Kidney glomerular epithelial cell (primary cell): ENCODE measurements at places on chromosomes 7 and 10.

DNA sequence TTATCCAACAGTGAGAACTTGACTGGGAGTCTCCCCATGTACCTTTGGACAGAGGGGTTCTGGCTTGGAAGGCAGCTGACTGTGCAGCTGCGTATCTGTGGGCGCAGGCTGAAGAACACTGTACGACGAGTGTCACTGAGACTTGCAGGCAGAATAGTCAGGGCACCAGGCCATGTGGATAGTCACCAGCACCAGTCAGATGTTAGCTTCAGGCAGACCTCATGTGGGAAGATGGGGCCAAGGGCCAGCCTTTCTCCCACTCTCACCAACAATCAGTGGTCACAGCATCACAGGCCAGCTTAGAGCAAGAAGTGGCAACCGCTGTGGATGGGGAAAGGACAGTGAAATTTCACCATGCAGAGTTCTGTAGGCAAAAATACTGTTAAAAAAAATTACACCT, 43.4 kb upstream of the GJD4 start:
- DNase-seq: no peak

DNA sequence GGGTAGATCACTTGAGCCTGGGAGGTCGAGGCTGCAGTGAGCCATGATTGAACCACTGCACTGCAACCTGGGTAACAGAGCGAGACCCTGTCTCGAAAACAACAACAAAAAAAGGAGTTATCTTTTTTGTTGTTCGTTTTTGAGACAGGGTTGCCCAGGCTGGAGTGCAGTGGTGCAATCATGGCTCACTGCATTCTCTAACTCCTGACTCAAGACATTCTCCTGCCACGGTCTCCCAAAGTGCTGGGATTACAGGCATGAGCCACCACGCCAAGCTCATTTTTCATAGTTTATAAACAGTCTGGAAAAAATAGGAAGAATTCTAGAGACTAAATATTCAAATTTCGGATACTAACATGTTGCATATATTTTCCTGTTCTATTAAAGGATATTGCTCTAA, 29.4 kb downstream of the SFXN4 start:
- DNase-seq: no peak

DNA sequence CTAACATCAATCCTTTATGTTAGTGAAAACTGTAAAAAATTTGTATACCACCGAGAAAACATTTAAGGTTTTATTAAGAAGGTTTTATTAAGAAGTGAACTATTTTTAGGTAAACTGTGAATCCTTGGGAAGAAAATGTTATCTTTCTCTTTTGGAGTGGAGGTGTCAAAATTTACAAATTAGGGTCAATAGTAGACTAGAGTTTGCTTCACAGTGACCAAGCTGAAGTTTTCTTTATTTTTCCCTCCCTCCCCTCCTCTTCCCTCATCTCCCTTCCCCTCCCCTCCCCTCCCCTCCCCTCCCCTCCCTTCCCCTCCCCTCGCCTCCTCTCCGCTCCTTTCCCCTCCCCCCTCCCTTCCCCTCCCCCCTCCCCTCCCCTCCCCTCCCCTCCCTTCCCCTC, 168.8 kb downstream of the CNTNAP2 start:
- no peak for DNase-seq

- DNase-seq: no peak
Observed at GRCh38 chr7:148588168-148588567, 2.4 kb upstream of the C7orf33 start.

DNA sequence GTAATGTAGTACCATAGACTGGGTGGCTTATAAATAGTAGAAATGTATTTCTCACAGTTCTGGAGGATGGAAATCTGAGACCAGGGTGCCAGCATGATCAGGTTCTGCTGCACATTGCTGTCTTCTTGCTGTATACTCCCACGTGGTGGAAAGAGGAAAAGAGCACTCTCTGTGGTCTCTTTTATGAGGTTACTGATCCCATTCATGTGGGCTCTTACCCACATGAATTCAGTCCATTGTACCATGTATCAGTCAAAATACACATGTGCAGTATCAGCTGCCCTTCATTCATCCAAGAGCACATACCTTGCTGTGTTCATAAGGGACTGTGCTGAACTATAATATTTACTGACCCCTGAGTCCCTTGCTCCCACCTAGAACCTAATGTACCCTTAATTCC, 17.1 kb downstream of the PNLIPRP2 start:
- DNase-seq: no peak

DNA sequence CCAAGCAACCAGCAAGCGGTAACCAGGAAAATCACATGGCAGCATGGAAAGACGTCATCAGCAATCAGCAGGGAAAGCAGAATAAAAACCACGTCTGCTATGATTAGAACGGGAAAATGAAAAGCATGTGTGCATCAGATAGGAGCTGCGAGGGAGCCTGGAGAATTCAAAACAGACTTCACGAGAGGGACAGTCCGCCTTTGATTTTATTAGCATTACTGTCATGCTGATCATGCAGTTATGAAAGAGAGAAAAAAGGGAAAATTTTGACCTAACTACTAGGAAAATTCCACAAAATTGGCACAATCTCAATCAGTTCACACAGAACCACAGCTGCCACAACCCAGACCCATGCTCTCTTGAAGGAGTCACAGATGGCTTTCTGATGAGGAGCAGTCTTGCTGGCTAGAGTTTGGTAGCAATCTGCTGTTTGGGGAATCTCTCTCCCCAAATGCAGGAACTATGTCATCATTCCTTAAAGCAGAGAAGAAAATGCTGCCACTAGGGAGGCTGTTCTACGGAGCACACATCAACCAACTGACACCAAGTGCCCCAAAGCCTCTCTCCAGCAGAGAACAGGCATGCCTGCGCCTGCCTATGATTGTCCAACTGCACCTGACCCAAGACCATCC, 295.9 kb downstream of the TNS3 start:
- no peak for DNase-seq

DNA sequence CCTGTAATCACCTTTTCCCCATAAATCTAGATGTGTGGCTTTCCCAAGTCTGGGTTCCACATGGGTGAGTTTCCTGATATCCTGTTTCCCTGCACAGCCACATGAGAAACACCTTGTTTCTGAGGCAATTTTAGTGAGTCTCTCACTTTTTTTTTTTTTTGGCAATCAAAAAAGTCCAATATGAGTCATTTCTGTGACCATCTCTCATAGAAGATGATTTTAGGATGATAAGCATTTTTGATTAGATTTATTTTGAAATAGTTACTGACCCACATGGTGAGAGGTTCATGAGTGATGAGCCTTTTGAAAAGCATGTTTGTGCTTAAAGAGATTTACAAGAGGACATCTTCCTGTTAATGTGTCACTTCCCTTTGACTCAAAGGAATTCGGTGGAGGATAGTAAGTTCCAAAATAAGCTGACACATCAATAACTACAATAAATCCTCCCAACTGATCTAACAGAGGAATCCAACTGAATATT, 464.0 kb downstream of the INHBA start:
- DNase-seq: peak; percentile 81

GRCh38 chr7:50793947-50794570, 11.4 kb upstream of the GRB10 start:
- DNase-seq: no peak

- no peak for DNase-seq
Observed at GRCh38 chr7:112059675-112060074, 146.5 kb downstream of the DOCK4 start.

DNA sequence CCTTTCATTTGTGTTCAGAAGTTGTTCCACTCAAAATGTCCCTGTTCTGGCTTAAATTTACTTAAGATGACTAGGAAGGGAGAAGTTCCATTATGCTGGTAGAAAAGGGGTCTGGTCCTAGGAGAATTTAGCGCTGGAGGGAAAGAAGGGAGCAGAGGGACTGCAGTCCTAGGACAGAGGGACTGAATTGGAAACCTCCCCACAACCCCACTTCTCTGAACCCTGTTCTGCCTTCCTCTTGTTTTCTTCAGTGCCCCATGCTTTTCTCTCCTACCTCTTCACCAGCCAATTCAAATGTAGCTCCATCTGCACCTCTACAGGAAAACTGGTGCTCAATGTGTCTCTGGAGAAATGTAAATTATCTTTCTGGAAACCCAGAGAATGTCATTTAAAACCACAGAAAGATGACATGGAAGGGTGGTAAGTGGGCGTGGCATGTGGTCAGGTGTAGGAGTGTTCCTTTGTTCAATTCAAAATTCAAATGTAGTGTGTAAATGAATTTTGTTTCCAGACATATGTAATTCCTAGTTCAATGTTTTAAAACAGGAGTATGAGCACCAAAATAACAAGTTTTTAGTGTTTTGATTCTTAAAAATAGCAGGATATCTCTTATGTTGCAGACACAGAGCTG, 24.0 kb upstream of the RHOBTB1 start:
- no peak for DNase-seq

GRCh38 chr7:123242467-123243092, 42.8 kb upstream of the SLC13A1 start:
- DNase-seq: peak; percentile 71

GRCh38 chr10:21529032-21529910, 3.8 kb upstream of the SKIDA1 start:
- no peak for DNase-seq

DNA sequence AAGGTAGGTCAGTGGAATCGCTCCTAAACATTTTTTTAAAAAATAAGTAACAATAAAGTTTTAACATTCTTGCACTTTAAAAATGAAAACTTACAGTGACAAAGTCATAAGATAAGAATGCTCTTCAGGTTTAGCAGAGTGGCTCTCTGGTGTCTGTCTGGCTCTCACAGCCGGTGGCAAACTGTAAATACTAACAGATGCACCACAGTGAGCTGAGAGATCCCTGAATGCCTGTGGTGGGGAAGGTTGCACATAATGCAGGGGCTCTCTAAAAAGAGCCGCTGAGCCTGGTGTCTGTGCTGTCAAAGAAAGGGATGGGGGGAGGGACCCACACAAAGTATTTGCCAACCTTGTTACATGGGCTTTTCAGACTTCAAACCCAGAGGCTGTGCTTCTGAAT, 498.3 kb downstream of the CCSER2 start:
- DNase-seq: no peak

GRCh38 chr7:30285067-30285535, 704 bp downstream of the ZNRF2 start:
- DNase-seq: peak; percentile 26

GRCh38 chr7:34844406-34844805, 186.4 kb downstream of the NPSR1 start:
- DNase-seq: no peak

- DNase-seq: no peak
Observed at GRCh38 chr7:105153531-105153930, 139.5 kb downstream of the KMT2E start.

- DNase-seq: no peak
Observed at GRCh38 chr10:43296320-43296719, 29.5 kb upstream of the RASGEF1A start.

- DNase-seq: no peak
Observed at GRCh38 chr10:13439313-13440184, 89.3 kb downstream of the BEND7 start.

DNA sequence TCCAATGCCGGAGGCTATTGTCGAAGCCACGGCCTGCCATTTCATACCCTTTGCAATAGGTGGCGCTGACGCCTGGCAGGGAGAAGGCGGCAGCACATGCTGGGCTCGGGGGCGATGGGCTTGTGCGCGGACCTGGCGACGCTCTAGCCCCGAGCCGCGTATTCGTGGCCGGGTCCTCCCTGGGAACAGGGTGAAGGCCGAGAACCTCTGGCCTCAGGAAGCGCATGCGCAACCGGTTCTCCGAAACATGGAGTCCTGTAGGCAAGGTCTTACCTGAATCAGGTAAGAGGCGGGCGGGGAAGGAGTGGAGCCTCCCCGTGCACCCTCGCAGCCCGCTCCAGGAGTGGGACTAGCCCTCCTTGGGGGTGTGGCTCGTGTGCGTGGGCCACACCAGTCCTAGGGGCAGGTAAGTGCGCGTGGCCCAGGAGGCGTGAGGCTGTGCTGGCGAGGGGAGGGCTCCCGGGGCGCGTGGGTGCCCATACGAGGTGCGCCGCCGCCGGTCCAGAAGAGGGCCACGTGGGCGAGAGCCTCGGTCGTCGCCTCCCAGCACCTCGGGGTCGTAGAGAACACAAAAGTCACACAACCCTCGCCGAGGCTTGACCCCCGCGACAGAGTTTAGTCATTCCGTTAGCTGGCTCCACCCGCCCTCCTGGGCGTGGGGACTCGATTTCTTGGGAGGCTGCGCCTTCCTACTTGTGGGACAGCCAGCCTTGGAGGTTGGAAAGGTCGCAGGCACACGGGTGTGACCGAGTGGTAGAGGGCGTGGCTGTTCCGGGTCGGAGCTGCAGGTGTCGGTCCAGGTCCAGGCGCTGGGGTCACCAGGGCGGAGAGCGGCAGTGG, 5.6 kb upstream of the MEST start:
- no peak for DNase-seq

DNA sequence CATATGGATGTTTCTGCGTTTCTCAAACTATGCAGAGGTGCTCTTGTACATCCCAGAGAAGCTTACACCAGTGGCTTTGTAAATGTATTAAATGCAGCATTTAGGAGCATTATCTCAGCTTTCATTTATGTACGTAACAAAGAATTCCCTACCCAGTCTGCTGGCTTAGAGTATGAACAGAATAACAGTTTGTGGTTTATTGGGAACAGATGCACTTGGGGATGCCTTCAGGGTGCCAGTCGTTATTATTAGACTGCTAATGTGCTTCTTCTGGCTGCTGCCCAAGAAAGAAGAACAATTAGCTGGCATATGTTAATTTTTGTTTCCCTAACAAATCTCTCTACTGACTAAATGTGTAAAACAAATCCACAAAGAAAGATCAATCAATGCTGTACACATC, 241.9 kb downstream of the FOXP2 start:
- no peak for DNase-seq

GRCh38 chr10:28365840-28366239, 63.0 kb upstream of the MPP7 start:
- DNase-seq: no peak

DNA sequence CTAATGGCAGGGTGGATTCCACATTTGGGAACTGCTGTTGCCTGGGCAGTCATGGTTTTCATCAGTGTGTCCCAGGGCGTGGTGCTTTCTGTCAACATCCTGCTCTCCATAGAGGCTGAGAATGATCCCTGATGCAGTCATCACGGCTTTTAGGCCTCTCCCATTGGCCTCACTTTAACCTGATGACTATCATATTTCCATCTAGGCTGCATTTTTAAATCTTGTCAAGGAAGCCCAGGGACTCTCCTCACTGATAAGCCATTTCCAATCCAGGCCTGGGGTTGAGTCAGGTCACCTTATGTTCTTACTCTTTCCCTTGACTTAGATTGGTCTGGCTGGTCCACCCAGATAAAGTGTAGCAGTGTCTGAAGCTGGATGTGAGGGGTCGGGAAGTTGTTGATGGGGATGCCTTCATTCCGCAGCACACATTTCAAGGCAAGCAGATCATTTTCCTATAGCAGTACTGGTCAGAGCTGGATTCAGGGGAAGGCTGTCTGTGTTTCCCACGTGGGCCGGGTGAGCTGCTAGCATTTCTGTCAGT, 177.0 kb downstream of the AUTS2 start:
- no peak for DNase-seq

DNA sequence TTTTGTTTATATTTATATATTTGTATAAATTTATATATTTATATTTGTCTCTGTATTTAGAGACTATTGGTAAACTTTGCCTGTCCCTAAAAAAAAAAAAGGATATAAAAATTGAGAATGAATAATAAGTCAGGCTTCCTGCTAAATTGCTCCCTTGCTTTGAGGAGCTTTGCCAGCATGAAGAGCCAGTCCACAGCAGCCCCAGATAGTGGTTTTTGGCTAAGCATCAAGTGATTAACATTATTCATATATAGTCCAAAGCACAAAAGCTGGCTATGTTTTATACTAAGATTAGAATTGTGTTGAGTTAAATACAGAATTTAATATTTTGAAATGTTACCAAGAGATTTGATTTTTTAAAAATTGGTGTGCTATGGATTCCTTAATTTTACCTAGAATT, 264.9 kb upstream of the FERD3L start:
- no peak for DNase-seq
